Tibial nerve (tissue), 4 donors: ENCODE measurements at places on chromosomes 5 and 9. TPM values are rescaled to one million over a fixed set of nuclear protein-coding genes. Genes with fewer than 3 reads are reported as not detected.
A peak's percentile ranks its signal among the peaks of the same experiment; 100 is the strongest.

DNA sequence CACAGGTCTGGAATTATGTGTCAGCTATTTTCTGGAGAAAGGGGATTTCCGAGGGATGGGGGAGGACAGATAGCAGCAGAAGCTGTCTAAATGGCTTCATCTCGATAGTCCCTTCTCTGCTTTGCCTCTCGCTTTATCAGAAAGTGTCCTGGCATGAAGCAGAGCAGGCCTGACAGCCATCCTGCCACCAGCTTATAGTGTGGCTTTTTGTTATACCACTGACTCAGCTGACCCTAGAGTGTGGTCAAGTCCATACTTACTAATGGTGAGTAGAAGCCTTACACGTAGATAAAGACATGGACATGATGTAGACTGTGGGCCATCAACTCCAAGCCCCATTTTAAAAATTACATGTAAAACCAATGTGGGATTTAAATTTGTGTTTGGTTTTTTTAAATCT, 50.0 kb downstream of the RCL1 start:
- H3K4me3 ChIP-seq, result no peak overlapping the region
- DNase-seq, result no peak
- H3K4me1 ChIP-seq, result no peaks in the 10 kb centered on the region

- no peak overlapping the region for H3K27ac ChIP-seq
- no peaks in the 10 kb centered on the region for H3K36me3 ChIP-seq
- no peaks in the 10 kb centered on the region for H3K27me3 ChIP-seq
- H3K4me3 ChIP-seq, result no peak overlapping the region
- H3K4me1 ChIP-seq, result peaks cover 69% of the 10 kb centered on the region
These were observed 2.5 kb downstream of the ASS1 start for GRCh38 chr9:130447193-130447816.

DNA sequence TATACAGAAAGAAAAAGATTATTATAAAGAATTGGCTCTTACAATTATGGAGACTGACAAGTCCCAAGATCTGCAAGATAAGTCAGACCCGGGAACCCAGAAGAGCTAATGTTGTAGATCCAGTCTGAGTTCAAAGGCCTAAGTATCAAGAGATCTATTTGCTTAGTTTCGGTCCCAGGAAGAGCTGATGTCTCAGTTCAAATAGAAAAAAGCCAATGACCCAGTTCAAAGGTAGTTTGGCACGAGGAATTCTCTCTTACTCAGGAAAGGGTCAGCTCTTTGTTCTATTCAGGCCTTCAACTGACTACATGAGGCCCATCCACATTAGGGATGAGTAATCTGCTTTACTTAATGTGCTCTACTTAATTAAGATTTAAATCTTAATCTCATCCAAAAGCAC, 128.3 kb upstream of the PLCXD3 start:
- H3K27ac ChIP-seq, result no peak overlapping the region
- H3K27me3 ChIP-seq, result no peaks in the 10 kb centered on the region
- H3K4me1 ChIP-seq, result no peaks in the 10 kb centered on the region
- DNase-seq, result no peak

DNA sequence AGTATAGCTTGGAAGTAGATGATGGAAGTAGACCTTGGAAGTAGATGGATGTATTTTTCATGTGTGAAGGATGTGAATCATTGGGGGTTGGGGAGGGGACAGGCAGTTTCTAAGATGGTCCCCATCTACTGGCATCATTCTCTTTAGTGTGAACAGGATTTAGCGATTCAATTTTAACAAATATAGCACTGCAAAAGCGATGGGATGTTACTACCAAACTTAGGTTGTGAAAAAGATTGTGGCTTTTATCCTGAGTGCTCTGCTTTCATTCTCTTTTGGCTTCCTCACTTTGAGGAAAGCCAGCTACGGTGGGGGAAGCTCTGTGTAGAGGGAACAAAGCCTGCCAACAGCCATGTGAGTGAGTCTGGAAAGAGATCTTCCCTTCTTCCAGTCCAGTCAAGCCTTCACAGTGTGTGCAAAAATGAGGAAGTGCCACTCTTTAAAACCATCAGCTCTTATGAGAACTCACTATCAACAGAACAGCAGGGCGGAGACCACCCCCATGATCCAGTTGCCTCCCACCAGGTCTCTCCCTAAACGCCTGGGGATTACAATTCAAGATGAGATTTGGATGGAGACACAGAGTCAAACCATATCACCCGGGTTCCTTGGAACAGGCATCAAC, 441.4 kb downstream of the SH3GL2 start:
- H3K4me3 ChIP-seq, result no peak overlapping the region
- H3K27ac ChIP-seq, result no peak overlapping the region
- H3K27me3 ChIP-seq, result no peaks in the 10 kb centered on the region
- no peaks in the 10 kb centered on the region for H3K36me3 ChIP-seq
- H3K4me1 ChIP-seq, result no peaks in the 10 kb centered on the region
- DNase-seq, result no peak

- no peaks in the 10 kb centered on the region for H3K36me3 ChIP-seq
- no peaks in the 10 kb centered on the region for H3K4me1 ChIP-seq
- no peak overlapping the region for H3K27ac ChIP-seq
- peak overlapping the region; percentile 47 for H3K4me3 ChIP-seq
- H3K27me3 ChIP-seq, result no peaks in the 10 kb centered on the region
These were observed 857 bp downstream of the FAM169A start for GRCh38 chr5:74865256-74865803.

GRCh38 chr5:33675958-33676464, 215.8 kb downstream of the ADAMTS12 start:
- H3K4me3 ChIP-seq, result no peak overlapping the region
- no peak for DNase-seq
- H3K27ac ChIP-seq, result no peak overlapping the region
- no peaks in the 10 kb centered on the region for H3K27me3 ChIP-seq
- H3K4me1 ChIP-seq, result no peaks in the 10 kb centered on the region

GRCh38 chr9:129250786-129251185, 72.7 kb upstream of the IER5L start:
- H3K27me3 ChIP-seq, result no peaks in the 10 kb centered on the region
- no peak for DNase-seq
- H3K4me3 ChIP-seq, result no peak overlapping the region
- H3K4me1 ChIP-seq, result peaks cover 11% of the 10 kb centered on the region
- H3K36me3 ChIP-seq, result no peaks in the 10 kb centered on the region
- no peak overlapping the region for H3K27ac ChIP-seq

- no peak for DNase-seq
- H3K36me3 ChIP-seq, result no peaks in the 10 kb centered on the region
These were observed 173.2 kb downstream of the DAB2IP start for GRCh38 chr9:121824651-121825030.

DNA sequence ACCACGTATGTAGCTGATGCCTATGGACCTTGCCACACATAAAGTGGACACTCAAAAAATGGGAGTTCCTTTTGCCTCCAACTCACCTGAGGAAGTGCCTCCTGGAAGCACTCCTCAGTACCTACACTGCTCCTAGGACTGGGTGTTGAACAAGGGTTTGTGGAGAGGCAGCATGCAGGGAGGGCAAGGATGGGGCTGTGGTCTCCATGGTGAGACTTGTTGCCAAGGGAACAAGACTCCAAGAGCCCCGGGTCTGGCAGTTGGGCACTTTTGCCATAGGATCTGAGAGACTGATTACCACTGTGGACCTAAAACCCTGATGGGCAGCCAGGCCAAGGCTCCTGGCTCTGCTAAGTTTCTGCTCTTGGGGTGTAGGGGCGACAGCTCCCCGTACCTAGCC, 6.9 kb upstream of the NR5A1 start:
- H3K27ac ChIP-seq, result no peak overlapping the region
- H3K27me3 ChIP-seq, result no peaks in the 10 kb centered on the region
- H3K4me3 ChIP-seq, result no peak overlapping the region
- DNase-seq, result no peak

GRCh38 chr5:1140171-1140817, 28.4 kb upstream of the SLC12A7 start:
- no peak overlapping the region for H3K27ac ChIP-seq

GRCh38 chr5:8528106-8528505, 659.2 kb downstream of the MTRR start:
- H3K4me1 ChIP-seq, result no peaks in the 10 kb centered on the region
- no peak overlapping the region for H3K27ac ChIP-seq
- no peak overlapping the region for H3K4me3 ChIP-seq
- DNase-seq, result no peak
- H3K27me3 ChIP-seq, result no peaks in the 10 kb centered on the region
- H3K36me3 ChIP-seq, result no peaks in the 10 kb centered on the region

GRCh38 chr5:65919773-65920172, 6.6 kb upstream of the ERBIN start:
- DNase-seq, result no peak
- H3K27ac ChIP-seq, result no peak overlapping the region
- H3K27me3 ChIP-seq, result no peaks in the 10 kb centered on the region

DNA sequence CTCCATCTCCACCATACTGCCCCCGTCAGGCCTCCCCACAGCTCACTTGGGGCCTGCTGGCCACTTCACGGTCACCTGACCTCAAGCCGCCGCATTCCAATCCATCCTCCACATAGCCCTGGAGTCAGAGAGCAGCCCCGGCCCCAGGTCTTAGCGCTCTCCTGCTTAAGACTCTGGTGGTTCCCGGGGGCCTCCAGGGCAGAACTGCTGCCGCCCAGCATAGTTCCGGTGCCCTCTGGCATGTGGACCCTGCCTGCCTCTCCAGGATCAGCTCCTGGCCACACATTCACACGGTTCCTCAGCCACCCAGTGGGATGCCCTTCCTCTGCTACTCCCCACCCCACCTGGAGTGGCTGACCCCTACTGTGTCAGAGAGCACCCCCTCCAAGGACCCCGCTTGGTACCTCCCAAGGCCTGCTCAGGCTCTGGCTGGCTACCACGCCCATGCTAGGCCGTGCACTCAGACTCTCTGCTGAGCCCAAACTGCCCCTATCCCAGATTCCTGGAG, 8.7 kb downstream of the PHYKPL start:
- peaks cover 11% of the 10 kb centered on the region for H3K4me1 ChIP-seq
- no peak overlapping the region for H3K4me3 ChIP-seq
- no peaks in the 10 kb centered on the region for H3K27me3 ChIP-seq
- H3K36me3 ChIP-seq, result peaks cover 99% of the 10 kb centered on the region
- H3K27ac ChIP-seq, result no peak overlapping the region
- DNase-seq, result no peak

DNA sequence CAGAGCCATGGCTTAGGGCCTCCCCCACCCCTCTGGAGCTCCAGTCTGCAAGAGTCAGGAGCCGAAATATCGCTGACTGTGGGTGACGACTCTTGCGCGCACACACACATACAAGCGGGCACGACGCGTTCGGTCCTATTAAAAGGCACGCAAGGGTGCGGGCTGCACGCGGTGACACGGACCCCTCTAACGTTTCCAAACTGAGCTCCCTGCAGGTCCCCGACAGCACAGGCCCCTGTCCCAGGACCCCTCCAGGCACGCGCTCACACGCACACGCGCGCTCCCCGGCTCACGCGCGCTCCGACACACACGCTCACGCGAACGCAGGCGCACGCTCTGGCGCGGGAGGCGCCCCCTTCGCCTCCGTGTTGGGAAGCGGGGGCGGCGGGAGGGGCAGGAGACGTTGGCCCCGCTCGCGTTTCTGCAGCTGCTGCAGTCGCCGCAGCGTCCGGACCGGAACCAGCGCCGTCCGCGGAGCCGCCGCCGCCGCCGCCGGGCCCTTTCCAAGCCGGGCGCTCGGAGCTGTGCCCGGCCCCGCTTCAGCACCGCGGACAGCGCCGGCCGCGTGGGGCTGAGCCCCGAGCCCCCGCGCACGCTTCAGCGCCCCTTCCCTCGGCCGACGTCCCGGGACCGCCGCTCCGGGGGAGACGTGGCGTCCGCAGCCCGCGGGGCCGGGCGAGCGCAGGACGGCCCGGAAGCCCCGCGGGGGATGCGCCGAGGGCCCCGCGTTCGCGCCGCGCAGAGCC, at the start of gene GRIN1:
Gene GRIN1, plus strand, starts transcription at position 433 of the 746 bp plus-strand sequence. CDS start 333 bp downstream, outside the sequence.
- H3K4me1 ChIP-seq, result no peaks in the 10 kb centered on the region
- H3K27me3 ChIP-seq, result peaks cover 93% of the 10 kb centered on the region
- DNase-seq, result no peak
- no peak within 1 kb of the TSS for H3K4me3 ChIP-seq
- no peaks in the 10 kb centered on the region for H3K36me3 ChIP-seq
- H3K27ac ChIP-seq, result no peak within 1 kb of the TSS

- peaks cover 11% of the 10 kb centered on the region for H3K36me3 ChIP-seq
- no peak overlapping the region for H3K4me3 ChIP-seq
- H3K27ac ChIP-seq, result no peak overlapping the region
- no peaks in the 10 kb centered on the region for H3K4me1 ChIP-seq
These were observed 41.4 kb downstream of the PUM3 start for GRCh38 chr9:2802494-2802921.

DNA sequence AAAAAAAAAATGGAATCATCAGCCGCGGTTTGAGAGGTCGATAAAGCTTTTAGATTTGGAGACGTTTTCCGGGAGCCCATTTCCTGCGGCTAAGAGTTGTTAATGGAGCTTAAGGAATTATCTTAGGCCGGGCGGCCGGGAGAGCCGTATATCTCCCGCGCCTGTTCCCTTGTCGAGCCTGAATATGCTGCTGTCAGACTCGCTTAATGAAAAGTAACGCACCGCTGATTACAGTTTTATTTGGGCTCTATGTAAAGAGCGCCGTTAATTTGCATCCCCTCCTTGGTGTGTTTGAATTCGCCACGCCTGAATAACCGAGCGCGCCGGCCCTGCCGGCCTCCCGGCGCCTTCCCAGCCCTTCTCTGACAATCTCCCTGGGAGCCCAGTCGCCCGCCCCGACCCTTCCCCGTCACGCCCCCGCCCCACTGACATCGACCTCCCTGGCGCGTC, 7.9 kb downstream of the IRX4 start:
- H3K36me3 ChIP-seq, result no peaks in the 10 kb centered on the region
- H3K4me3 ChIP-seq, result no peak overlapping the region
- H3K27me3 ChIP-seq, result peaks cover 79% of the 10 kb centered on the region

- H3K27ac ChIP-seq, result peak overlapping the region; percentile 5
- peaks cover 94% of the 10 kb centered on the region for H3K4me1 ChIP-seq
- H3K27me3 ChIP-seq, result no peaks in the 10 kb centered on the region
- DNase-seq, result no peak
- H3K4me3 ChIP-seq, result no peak overlapping the region
- H3K36me3 ChIP-seq, result no peaks in the 10 kb centered on the region
These were observed 60.0 kb upstream of the KLF9 start for GRCh38 chr9:70474413-70474812.

Gene SMU1
- total RNA-seq, result 15.1 TPM

Gene SEMA6A
- 24.3 TPM for total RNA-seq

Gene MELK
- 0.60 TPM for total RNA-seq

Gene EFCAB9
- total RNA-seq, result not detected

Gene TXNDC8
- total RNA-seq, result not detected

Gene PCA3
- not detected for total RNA-seq

Gene PFN3
- not detected for total RNA-seq

Gene SCAI
- 9.0 TPM for total RNA-seq
